Fibroblast of the aortic adventitia (primary cell): ENCODE measurements at places on chromosomes 12 and 14. TPM values are rescaled to one million over a fixed set of nuclear protein-coding genes. Genes with fewer than 3 reads are reported as not detected.
A peak's percentile ranks its signal among the peaks of the same experiment; 100 is the strongest.

The TMEM253 gene
- total RNA-seq = 0.27 TPM in 1 of 2 replicates, not detected in the other

The NELL2 gene
- total RNA-seq = 0.36 and 4.6 TPM in 2 replicates

The CLEC7A gene
- not detected in 2 replicates for total RNA-seq

GRCh38 chr12:96457191-96457930, 32.0 kb upstream of the CFAP54 start:
- DNase-seq = no peak

GRCh38 chr12:80766210-80766609, 49.5 kb downstream of the MYF5 start:
- no peak for DNase-seq

DNA sequence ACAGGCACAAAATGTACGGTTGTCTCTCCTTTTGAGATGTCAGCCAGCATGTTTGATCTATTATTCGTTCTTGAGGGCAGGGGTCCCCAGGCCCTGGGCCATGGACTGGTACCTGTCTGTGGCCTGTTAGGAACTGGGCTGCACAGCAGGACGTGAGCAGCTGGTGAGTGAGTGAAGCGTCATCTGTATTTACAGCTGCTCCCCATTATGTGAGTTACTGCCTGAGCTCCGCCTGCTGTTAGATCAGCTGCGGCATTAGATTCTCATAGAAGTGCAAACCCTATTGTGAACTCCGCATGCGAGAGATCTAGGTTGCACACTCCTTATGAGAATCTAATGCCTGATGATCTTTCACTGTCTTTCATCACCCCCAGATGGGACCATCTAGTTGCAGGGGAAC, 41.4 kb upstream of the SCN8A start:
- no peak for DNase-seq

DNA sequence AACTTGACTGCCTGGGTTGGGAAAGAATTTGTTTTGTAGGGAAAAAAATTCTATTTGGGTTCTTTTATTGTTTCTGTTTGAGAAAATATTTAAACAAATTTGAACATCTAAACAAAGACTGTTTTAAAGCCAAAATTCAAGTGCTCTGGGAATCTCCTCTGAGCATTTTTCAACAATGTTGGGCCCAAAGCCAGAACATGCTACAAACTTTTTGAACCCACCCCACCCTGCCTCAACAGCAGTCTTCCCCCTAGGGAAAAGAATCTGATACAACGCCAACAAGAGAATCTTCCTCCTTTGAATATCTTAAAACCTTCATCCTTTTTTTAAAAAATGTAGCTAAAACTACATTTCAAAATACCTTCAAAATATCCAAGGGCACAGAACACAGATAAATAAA, 20.4 kb upstream of the NID2 start:
- DNase-seq = peak; percentile 67

- no peak for DNase-seq
Measured at GRCh38 chr12:109811624-109811995, 21.6 kb downstream of the TRPV4 start.

- peak; percentile 48 for DNase-seq
Measured at GRCh38 chr12:15534874-15535273, 212.6 kb downstream of the PTPRO start.
